ENCODE measurements at places on chromosomes 3 and 15. TPM values are rescaled to one million over a fixed set of nuclear protein-coding genes. Genes with fewer than 3 reads are reported as not detected.

HCN4 gene
- 0.47 TPM for polyA plus RNA-seq

GRCh38 chr3:170421111-170421641 is 2.5 kb downstream of the CLDN11 start:
- H3K36me3 ChIP-seq = no peaks in the 10 kb centered on the region
- no peak overlapping the region for H3K27ac ChIP-seq
- no peak overlapping the region for H3K4me3 ChIP-seq
- no peaks in the 10 kb centered on the region for H3K4me1 ChIP-seq
- no peaks in the 10 kb centered on the region for H3K27me3 ChIP-seq
- DNase-seq = no peak

DNA sequence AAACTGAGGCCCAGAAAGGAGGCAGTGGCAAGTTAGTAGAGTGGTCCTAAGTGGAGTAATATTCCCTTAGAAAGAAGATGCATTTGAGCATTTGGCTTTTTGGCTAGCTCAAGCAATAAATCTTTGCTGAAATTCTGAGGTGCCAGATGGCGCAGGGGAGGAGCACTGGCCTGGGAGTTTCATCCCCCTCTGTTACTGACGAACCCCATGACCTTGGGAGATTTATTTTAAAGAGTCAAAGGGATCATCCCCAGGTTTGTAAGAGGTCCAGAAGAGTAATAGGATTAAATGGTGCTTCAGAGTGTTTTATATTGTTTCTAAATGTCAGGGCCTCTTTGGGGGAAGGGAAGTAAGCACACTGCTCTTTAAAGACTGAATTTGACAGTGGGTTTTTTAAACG is 85.1 kb upstream of the PIAS1 start:
- DNase-seq = no peak
- H3K36me3 ChIP-seq = no peaks in the 10 kb centered on the region
- no peak overlapping the region for H3K27ac ChIP-seq
- H3K4me1 ChIP-seq = no peaks in the 10 kb centered on the region

- no peaks in the 10 kb centered on the region for H3K27me3 ChIP-seq
- no peaks in the 10 kb centered on the region for H3K36me3 ChIP-seq
- H3K27ac ChIP-seq = no peak overlapping the region
- no peaks in the 10 kb centered on the region for H3K4me1 ChIP-seq
- H3K4me3 ChIP-seq = no peak overlapping the region
These were observed 76.3 kb upstream of the ABHD17C start for GRCh38 chr15:80618685-80619400.

UBA7 gene
- 72.9 TPM for polyA plus RNA-seq

DNA sequence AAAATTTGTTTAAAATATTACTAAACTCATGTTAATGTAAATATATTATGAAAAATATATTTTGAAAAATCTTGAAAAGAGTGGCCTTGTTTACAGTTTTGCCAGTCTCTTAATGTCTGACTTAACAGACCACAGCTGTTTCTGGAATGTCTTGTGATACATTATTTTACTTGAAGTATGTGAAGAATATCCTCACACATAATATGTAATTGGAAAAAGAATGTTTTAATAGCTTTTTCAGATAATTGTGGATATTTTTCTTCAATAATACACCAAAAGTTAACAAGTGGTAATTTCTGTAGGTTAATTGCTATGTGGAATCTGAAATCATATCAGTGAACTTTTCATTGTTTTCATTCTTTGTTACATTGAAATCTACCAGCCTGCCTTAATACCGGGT is 101.3 kb downstream of the UBE2E2 start:
- H3K4me3 ChIP-seq = no peak overlapping the region
- peaks cover 4% of the 10 kb centered on the region for H3K4me1 ChIP-seq
- no peak overlapping the region for H3K27ac ChIP-seq

PLSCR2 gene
- 0.77 TPM for polyA plus RNA-seq

DNA sequence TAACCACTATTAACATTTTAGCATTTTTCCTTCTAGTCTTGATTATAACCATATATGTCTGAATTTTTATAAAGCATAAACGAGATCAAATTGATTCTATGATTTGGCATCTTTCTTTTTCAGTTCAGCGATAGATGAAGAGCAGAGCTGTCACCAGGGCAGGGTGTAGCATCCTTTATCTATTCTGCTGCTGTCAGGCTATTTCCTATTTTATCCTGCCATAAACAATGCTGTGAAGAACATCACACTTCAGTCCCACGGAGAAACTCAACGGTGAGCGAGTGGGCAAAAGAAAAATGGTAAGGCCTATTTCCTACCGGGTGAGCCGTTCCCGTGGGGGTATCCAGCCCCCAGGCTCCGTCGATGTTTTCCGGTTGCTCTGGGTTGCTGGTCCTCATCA is 15.5 kb downstream of the TMEM40 start:
- no peak overlapping the region for H3K4me3 ChIP-seq
- H3K27me3 ChIP-seq = no peaks in the 10 kb centered on the region
- H3K4me1 ChIP-seq = no peaks in the 10 kb centered on the region
- DNase-seq = no peak

DNA sequence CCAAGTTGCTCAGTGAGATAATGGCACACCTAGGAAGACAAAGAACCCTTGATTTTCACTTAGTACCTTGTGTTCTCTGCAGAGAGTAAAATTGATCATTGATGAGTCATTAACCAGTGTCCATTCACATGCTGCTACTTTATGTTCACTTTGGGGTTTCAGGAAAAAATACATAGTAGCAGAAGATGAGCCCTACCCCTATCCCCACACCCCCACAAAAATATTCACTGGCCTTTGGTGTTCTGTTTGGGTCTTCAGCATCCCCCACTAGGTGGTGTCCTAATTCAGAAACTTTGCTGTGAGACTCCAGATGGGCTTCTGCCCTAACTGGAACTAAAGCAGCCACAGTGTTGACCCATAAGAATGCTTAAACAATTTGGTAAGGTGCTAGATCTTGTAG is 178.8 kb downstream of the KLHL25 start:
- no peak for DNase-seq
- no peaks in the 10 kb centered on the region for H3K36me3 ChIP-seq
- no peak overlapping the region for H3K27ac ChIP-seq
- H3K4me1 ChIP-seq = peaks cover 57% of the 10 kb centered on the region

GRCh38 chr3:168223085-168223484 is 127.4 kb upstream of the GOLIM4 start:
- DNase-seq = no peak
- no peaks in the 10 kb centered on the region for H3K36me3 ChIP-seq
- H3K4me1 ChIP-seq = no peaks in the 10 kb centered on the region
- no peaks in the 10 kb centered on the region for H3K27me3 ChIP-seq
- H3K27ac ChIP-seq = no peak overlapping the region
- no peak overlapping the region for H3K4me3 ChIP-seq

- no peak for DNase-seq
- peak overlapping the region; percentile 24 for H3K27ac ChIP-seq
- H3K27me3 ChIP-seq = no peaks in the 10 kb centered on the region
- no peaks in the 10 kb centered on the region for H3K36me3 ChIP-seq
- no peak overlapping the region for H3K4me3 ChIP-seq
- H3K4me1 ChIP-seq = no peaks in the 10 kb centered on the region
These were observed 125.0 kb downstream of the CHSY1 start for GRCh38 chr15:101126618-101127505.

- H3K27ac ChIP-seq = no peak overlapping the region
- DNase-seq = no peak
- H3K27me3 ChIP-seq = no peaks in the 10 kb centered on the region
- H3K36me3 ChIP-seq = no peaks in the 10 kb centered on the region
These were observed 61.6 kb upstream of the SUCLG2 start for GRCh38 chr3:67715971-67716370.

DNA sequence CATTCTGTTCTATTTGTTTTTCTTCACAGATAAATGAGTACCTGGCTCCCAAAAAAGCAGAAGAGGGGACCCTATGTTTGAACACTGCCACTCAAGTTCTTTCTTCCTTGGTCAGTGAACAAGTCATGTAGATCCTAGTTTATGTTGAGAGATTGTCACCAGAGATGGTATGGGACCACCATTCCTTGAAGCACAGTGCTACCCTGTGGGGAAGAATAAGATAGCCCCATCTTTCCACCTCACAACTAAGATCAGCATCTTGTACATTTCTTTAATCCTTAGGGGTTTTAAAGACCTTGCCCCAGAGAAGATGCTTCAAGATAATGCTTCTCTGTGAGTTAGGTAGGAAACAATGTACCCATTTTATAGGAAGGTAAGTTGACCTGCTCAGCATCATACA is 233.5 kb upstream of the WNT5A start:
- no peaks in the 10 kb centered on the region for H3K4me1 ChIP-seq
- no peak overlapping the region for H3K27ac ChIP-seq
- no peaks in the 10 kb centered on the region for H3K36me3 ChIP-seq
- DNase-seq = no peak
- no peak overlapping the region for H3K4me3 ChIP-seq

TATDN2 gene
- 9.2 TPM for polyA plus RNA-seq

SLC24A5 gene
- polyA plus RNA-seq = 0.19 TPM

GPR62 gene
- polyA plus RNA-seq = 0.26 TPM

ITIH4 gene
- 64.3 TPM for polyA plus RNA-seq

DNA sequence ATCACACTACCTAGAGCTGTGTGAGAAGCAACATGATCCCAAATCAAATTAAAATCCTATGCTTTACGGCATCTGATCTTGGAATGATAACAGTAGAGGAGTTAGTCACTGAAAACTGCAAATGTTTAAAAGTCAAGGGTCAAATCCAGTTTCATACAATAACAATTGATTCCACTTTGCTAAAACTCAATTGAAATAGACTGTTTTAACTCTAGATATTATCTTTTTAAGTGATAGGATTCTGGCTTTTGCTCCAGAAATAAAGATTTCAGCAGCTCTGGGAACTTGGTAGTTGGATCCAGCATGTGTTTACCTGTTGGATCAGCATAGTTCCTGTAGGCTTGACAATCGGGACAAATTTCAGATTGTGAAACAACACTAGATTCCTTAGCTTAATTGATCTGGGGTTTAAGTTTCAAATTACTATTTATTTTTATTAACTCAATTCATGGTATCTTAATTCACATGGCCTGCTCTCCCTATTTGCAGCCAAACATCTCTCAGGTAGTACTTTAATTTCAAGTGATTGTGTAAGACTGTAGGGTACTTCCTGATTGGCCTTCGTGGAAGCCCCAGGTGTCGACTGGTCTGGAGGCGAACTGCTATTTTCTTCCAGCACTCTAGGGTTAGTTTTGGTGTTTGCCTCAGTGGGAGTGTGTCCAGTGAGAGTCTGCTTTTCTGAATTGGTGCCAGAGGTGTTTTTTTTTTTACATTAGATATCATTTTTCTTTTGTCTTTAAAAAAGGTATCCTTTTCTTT is 16.6 kb downstream of the NFKBIZ start:
- no peak overlapping the region for H3K4me3 ChIP-seq
- peaks cover 4% of the 10 kb centered on the region for H3K4me1 ChIP-seq
- no peaks in the 10 kb centered on the region for H3K27me3 ChIP-seq

- no peaks in the 10 kb centered on the region for H3K36me3 ChIP-seq
- H3K27me3 ChIP-seq = no peaks in the 10 kb centered on the region
- H3K4me1 ChIP-seq = no peaks in the 10 kb centered on the region
- H3K4me3 ChIP-seq = no peak overlapping the region
- H3K27ac ChIP-seq = no peak overlapping the region
These were observed 14.9 kb upstream of the SHC4 start for GRCh38 chr15:48978638-48979037.

ZPLD1 gene
- 0.07 TPM for polyA plus RNA-seq

HYAL1 gene
- polyA plus RNA-seq = 11.7 TPM

GRCh38 chr3:14517601-14518431 is 22.3 kb downstream of the GRIP2 start:
- no peaks in the 10 kb centered on the region for H3K27me3 ChIP-seq
- no peaks in the 10 kb centered on the region for H3K4me1 ChIP-seq
- H3K36me3 ChIP-seq = no peaks in the 10 kb centered on the region
- H3K27ac ChIP-seq = no peak overlapping the region
- no peak for DNase-seq

DNA sequence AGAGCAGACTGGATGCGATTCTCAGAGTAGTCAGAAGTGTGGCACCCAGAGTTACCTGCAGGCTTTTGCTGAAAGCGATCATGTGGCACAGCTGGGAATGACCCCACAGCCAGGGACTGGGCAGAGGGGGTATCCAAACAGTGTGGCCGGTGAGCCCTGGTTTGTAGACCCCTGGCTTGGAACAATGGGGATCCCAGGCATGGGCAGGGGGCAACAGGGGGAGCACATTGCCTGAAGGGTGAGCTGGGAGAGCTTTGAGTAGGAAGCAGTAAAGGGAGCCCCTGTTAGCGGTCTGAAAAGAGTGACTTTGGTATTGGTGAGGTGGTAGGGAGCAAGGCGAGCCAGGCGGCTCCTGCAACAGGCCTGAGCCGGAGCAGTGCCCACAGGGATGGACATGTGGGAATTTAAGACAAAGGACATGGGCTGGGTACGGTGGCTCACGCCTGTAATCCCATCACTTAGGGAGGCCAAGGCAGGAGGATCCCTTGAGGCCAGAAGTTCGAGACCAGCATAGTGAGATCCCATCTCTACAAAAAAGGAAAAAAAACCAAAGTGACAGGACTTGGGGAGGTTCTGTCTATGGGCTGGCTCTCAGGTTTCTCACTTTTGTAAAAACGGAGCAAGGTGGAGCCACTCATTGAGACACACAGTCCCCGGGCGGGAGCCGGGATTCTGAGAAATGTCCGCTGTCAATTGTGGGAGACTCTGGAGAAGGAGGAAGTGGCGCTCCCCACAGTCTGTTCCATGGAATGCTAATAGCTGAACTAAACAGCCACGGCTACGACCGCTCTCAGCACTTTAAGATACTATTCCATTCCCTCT is 223.8 kb upstream of the LYSMD4 start:
- no peak overlapping the region for H3K27ac ChIP-seq
- H3K4me1 ChIP-seq = no peaks in the 10 kb centered on the region
- peak; percentile 29 for DNase-seq
- no peaks in the 10 kb centered on the region for H3K27me3 ChIP-seq

CHAC1 gene
- polyA plus RNA-seq = 6.1 TPM

GRCh38 chr3:74465715-74466410 is 148.6 kb downstream of the CNTN3 start:
- H3K27ac ChIP-seq = no peak overlapping the region
- no peaks in the 10 kb centered on the region for H3K4me1 ChIP-seq
- H3K36me3 ChIP-seq = no peaks in the 10 kb centered on the region
- no peaks in the 10 kb centered on the region for H3K27me3 ChIP-seq
- DNase-seq = no peak

DGKG gene
- polyA plus RNA-seq = 1.6 TPM

DNA sequence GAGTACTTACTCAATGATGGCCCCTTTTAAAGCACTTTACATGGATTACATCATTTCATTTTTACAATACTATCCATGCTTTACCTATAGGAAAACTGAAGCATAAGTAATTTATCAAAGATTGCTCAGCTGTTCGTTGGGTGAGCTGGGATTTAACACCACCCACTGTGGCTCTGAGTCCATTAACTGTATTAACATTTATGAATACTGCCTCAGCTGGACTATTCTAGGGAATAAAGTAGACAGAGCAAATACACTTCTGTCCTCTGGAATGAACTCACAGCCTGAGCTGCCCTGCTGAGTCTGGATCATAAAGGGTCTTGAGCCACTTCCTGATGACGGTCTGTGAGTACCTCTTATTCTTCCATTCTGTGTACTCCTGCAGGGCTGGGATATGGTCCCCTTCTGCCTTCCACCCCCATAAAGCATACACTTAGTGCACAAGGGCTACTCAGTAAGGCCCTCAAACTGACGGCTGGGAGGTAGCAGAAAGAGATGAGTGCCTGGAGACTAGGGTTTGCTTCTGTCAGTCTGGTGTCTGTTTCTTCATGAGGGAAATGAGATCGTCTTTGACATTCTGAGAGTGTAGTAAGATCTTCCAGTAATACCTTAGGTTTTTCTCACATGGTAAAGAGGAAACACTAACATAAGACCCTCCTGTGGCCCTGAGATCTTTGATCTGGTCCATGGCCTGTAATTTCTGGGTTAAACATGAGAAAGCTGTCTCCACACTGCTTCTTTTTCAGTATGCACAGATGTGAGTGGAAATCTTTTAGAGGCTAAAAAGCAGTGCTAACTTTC is 12.6 kb upstream of the ST6GAL1 start:
- no peaks in the 10 kb centered on the region for H3K27me3 ChIP-seq
- no peak overlapping the region for H3K4me3 ChIP-seq
- H3K36me3 ChIP-seq = no peaks in the 10 kb centered on the region
- H3K27ac ChIP-seq = no peak overlapping the region
- no peaks in the 10 kb centered on the region for H3K4me1 ChIP-seq

Measured in pancreas (tissue), 10 donors.